ENCODE measurements at places on chromosomes 1 and 21.
A peak's percentile ranks its signal among the peaks of the same experiment; 100 is the strongest.

GRCh38 chr1:43704838-43705237, 2.5 kb upstream of the ST3GAL3 start:
- DNase-seq = no peak

- DNase-seq = no peak
Measured at GRCh38 chr1:160251011-160251410, 11.3 kb downstream of the DCAF8 start.

DNA sequence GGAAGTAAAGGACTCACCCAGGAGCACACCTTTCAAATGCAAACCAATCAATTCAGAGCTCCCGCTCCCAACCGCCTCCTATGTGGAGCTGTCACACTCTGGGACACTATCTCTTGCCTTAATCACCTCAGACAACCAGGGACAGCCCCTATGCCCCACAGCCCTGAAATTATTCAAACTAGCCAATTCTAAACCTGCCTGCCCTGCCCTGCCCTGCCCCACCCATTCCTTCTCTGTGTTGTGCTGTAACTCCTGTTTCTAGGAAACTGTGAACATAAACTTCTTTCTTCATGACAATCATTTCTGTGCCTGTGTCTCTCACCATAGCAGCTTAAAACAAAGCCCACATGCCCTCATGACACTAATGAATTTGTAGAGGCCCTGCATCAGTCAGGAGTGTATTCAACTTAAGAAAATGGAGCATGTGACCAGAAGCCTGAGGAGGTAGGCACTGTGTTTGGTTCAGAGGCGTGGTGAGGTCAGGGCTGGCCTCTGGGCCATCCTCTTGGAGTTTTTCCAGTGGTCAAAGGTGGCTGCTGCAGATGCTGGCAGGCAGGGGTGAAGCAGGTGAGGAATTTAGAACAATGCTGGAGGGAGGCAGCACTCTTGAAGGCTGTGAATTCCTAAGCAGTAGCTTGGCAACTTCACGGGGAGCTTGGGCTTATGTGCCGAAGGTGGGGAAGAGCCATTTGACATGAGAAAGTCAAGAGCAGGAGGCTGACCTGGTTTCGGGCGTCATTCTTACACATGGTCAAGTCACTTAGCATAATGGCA, 74.5 kb downstream of the RHOU start:
- DNase-seq = no peak

- no peak for DNase-seq
Measured at GRCh38 chr1:56874689-56875088, 20.1 kb downstream of the C8A start.

DNA sequence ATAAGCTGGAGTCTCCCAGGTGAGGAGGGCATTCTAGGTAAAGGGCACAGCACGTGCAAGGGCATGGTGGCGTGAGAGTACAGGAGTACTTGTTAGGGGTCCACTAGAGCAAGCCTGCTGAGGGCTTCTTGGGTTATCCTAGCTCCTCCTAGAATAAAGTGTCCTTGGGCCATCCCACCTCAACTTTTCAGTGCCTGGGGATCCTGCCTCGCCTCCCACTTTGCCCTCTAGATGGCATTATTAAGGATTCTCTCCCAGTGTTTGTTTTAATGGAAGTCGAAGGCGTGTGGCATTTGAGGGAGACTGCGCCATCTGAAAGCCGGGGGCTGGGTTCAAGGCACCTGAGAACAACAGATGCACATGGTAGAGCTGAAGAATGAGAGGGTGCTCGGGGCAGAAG, 74.5 kb upstream of the SELENON start:
- DNase-seq = no peak

GRCh38 chr1:12658531-12659453, 14.9 kb downstream of the AADACL4 start:
- DNase-seq = peak; percentile 68

DNA sequence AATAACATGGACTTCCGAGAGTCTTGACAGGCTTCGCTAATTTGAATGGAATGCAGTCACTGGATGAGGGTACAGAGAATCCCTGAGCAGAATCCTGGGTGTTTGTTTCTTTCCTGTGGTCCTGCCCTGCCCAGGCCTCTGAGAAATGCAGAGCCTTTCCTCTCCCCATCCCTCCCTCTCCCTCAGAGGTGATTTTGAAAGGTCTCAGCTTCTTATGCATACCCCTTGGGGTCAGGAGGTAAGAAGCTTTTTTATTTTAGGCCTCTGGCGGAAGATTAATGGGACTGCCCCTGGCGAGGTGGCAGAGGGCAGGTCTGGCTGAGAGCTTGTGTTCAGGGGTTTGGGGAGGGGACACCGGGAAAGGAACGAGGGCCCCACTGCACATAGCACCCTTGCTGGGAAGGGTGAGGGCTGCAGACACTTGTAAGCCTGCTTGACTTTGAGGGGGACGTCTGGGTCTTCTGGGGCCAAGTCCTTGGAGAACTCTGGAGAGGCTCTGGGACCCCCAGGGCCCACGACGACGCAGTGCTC, 116.5 kb upstream of the SLC45A1 start:
- no peak for DNase-seq

GRCh38 chr1:200923601-200924000, 28.9 kb downstream of the INAVA start:
- DNase-seq = no peak

DNA sequence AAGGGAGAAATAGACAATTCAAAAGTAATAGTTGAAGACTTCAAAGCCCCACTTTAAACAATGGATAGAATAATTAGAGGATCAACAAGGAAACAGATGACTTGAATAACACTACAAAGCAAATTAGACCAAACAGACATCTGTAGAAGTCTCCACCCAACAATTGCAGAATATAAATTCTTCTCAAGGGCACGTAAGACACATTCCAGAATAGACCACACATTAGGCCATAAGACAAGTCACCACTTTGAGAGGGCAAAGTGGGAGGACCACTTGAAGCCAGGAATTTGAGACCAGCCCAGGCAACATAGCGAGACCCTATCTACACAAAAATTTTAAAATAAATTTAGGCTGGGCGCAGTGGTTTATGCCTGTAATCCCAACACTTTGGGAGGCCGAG, 20.5 kb upstream of the RNF186 start:
- no peak for DNase-seq

- DNase-seq = no peak
Measured at GRCh38 chr21:31804008-31804394, 68.8 kb upstream of the HUNK start.

DNA sequence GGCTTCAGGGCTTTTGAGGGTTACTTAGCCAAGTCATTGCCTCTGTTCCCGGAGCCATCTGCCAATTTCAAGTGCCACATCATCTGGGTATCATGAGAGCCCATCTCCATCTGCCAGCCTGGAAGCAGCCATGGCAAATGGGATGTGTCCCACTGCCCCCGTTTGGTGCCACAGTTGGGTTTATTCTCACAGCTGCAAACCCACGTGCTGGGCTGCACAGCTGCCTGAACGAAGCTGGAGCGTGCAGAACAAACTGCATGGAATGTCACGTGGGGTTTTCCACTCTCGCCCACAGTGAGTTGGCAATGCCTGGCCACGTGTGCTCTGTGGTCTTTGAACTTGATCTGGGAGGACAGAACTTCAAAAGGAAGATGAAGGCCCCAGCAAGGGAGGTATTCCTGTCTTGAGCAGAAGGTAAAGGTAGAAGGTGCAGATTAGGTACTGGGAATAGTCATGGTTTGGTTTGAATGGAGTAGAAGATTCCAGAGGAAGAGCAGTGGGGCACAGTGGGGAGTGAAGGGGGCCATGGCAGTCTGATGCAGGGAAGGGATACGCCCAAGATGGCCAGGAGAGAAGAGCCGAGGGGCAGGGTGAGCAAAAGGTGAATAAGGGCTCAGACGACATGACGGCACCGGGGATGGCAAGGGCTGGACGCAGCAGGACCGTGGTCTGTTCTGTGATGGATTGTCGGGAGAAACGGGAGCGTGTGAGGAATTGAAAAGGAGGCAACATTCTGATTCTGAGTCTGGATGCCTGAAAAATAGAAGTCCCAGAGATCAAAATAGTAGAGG, 222.0 kb downstream of the KAZN start:
- no peak for DNase-seq

- DNase-seq = no peak
Measured at GRCh38 chr1:32398401-32398800, 4.2 kb upstream of the BSDC1 start.

- DNase-seq = no peak
Measured at GRCh38 chr1:174197547-174197946, 38.2 kb downstream of the RABGAP1L start.

- DNase-seq = no peak
Measured at GRCh38 chr1:65425697-65426096, 5.2 kb downstream of the LEPR start.

DNA sequence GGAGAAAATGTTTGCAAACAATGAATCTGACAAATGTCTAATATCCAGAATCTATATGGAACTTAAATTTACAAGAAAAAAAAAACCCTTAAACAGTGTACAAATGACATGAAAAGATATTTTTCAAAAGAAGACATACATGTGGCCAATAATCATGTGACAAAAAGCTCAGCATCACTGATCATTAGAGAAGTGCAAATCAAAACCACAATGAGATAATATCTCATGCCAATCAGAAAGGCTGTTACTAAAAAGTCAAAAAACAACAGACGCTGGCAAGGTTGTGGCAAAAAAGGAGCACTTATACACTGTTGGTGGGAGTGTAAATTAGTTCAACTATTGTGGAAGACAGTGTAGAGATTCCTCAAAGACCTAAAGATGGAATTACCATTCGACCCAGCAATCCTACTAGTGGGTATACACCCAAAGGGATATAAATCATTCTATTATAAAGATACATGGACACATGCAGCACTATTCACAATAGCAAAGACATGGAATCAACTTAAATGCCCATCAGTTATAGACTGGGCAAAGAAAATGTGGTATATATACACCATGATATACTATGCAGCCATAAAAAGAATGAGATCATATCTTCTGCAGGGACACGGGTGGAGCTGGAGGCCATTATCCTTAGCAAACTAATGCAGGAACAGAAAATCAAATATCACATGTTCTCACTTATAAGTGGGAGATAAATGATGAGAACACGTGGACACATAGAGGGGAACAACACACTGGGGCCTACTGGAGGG, 123.2 kb downstream of the PTPRC start:
- DNase-seq = no peak

DNA sequence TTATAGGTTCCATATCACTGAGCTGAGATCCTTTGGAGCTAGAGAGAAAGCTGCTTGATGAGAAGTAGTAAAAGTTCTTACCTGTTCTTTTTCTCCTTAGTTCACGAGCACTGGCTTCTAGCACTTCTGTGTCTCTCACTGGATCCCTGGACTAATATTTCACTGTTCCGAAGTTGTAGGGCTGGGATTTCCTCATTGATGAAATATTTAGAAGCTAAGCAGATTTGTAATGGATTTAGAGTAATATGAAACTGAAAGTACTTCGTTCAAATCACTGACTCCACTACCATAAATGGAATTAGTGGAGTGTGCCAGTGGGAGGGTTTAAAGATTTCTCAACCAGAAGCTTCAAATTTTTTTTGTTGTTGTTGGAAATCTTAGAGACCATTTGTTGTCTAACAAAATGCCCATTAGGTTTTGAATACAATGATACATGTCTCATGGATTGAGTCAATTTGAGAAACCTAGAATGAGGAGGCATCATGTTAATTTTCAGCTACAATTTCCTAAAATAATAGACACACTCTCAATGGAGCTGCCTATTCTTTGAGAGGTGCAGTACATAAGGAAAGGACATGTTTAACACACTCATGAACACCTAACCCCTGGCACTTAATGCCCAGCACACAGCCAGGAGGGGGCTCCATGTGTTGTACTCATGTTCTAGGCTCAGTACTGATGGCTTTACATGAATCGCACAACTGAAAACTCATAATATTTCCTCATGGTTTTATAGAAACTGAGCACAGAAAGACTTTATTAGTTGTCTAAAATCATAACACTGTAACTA, at the start of gene GBP1:
Gene GBP1 (minus strand): TSS at position 130 of the 790 bp plus-strand sequence. CDS start 1,974 bp downstream, outside the sequence.
- DNase-seq = peak; percentile 75

DNA sequence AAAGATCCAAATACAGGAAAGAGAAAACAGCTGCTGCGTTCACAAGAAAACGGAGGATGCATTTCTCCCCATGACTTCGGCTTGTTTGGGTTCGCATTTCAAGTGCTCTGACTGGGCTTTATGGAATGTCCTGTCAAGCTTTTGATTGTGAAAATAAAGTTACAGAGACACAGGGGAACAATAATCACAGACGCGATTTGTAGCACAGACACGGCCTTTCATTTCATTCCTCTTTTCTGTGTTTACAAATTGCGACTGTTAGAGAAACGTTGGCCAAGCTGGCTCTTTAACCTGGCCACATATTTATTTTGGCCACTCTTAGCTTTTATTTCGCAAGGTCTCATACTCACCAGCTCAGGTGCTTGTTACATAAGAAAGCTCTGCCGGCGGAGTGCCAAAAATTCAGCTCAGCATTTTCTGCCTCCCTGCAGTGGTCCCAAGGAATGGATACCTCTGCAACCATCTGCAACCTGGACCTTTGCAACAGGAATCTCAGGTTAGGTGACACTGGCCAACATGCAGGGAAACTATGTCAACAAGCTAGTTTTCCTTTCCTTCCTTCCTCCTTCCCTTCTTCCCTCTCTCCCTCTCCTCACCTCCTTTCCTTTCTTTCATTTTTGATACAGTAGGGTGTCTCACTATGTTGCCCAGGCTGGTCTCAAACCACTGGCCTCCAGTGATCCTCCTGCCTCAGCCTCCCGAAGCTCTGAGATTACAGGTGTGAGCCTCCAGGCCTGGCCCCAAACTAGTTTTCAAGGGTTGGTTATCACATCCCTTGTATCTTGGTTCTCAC, 58.2 kb upstream of the SLC45A1 start:
- no peak for DNase-seq

- no peak for DNase-seq
Measured at GRCh38 chr1:173332026-173332425, 124.9 kb upstream of the TNFSF4 start.

DNA sequence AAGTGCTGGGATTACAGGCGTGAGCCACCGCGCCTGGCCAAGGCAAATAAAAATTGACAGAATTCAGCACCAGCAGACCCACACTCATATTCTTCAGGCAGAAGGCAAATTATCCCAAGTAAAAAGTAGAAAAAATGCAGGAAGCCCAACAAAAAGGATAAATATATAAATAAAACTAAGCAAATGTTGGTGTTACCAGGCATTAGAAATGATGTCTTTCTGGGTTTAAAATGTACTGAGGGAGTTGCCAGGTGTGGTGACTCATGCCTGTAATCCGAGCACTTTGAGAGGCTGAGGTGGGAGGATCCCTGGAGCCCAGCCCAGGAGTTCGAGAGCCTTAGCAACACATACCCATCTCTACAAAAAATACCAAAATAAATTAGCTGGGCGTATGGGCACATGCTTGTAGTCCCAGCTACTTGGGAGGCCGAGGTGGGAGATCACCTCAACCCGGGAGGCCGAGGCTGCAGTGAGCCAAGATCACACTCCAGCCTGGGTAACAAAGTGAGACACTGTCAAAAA, 6.3 kb downstream of the INTS11 start:
- DNase-seq = no peak

GRCh38 chr1:3743826-3744225, 8.4 kb upstream of the CCDC27 start:
- no peak for DNase-seq

- no peak for DNase-seq
Measured at GRCh38 chr1:243751506-243751905, 98.5 kb downstream of the AKT3 start.

DNA sequence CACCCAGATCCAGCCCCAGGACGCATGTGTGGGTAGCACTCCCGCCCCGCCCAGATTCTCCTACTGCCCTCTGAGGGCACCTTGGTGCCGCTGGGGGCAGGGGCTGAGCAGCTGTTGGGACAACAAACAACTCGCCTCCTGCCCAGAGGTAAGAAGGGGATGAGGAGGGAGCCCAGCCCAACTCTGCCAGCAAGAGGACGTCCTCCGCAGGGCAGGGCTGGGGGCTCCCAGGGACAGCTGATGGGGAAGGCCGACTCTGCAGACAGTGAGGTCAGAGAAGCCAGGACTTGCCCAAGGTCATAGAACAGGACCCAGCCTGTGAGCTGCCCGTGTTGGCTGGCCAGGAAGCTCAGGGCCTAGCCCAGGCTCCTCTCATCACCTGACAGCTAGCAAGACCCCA, 18.8 kb downstream of the RAP1GAP start:
- no peak for DNase-seq

All from CD4-positive, alpha-beta T cell treated with Interleukin-4 for 1 hour (primary cell).